Muscle of arm (tissue), 14 donors: ENCODE measurements at places on chromosomes 12 and 14. TPM values are rescaled to one million over a fixed set of nuclear protein-coding genes. Genes with fewer than 3 reads are reported as not detected.

Gene PRR4
- 3.1 TPM for polyA plus RNA-seq

GRCh38 chr12:26401874-26402273 is 206.5 kb downstream of the SSPN start:
- no peak for DNase-seq

Gene PLEKHH1
- polyA plus RNA-seq = 1.00 TPM

Gene GPR65
- 0.30 TPM for polyA plus RNA-seq

Gene CD9
- 52.2 TPM for polyA plus RNA-seq

Gene BMP4
- 17.2 TPM for polyA plus RNA-seq

Gene FOXG1
- 0.78 TPM for polyA plus RNA-seq

DNA sequence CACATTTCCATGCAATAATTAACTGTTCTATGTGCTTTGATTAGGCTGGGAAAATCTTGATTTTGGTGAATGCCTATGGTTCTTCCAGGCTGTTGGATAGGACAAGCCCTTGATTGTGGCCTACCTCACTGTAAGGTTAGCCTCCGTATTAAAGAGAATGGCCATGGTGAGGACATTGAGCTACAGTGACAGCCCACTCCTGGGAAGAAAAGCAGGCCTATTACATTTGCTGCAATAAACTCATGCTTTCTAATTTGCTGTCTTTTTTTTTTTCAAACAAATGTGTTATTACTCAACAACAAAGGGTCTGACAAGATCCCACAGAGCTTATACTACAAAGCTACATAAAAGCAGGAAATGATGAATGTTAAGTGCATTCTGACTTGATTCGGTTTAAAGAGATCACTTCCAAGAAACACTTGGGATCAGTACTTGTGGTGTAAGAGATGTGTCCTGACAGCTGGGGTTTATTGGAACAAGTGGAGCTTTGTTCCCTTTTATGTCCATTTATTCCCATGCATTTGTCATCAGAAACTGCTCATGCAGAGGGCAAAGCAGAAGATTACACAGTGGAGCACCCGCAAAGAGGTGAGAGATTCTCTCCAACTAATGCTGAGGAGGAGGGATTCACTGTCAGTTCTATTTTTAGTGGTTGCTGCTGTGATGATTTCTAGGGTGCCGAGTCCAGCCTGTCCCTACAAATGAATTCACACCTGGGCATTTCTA is 29.1 kb upstream of the KCNK10 start:
- DNase-seq = no peak

DNA sequence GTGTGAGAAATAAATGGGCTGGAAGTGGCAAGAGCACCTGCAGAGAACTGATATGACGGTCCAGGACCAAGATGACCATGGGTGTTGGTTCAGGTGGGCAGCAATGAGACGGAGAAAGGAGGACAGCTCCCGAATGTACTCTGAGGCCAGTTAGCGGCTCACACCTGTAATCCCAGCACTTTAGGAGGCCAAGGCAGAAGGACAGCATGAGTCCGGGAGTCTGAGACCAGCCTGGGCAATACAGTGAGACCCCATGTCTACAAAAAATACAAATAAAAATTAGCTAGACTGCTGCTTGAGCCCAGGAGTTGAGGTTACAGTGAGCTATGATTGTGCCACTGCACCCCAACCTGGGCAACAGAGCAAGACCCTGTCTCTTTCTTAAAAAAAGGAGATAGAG is 60.1 kb downstream of the FOXN3 start:
- DNase-seq = no peak

- no peak for DNase-seq
Observed at GRCh38 chr12:50923361-50924130, 28.8 kb upstream of the HIGD1C start.

GRCh38 chr14:67883717-67884116 is 64.1 kb downstream of the RAD51B start:
- no peak for DNase-seq

Gene G2E3
- polyA plus RNA-seq = 20.7 TPM

Gene SERPINA12
- not detected for polyA plus RNA-seq
